Hindlimb muscle (tissue), 1 donor: ENCODE measurements at places on chromosomes 5 and 9.
A peak's percentile ranks its signal among the peaks of the same experiment; 100 is the strongest.

DNA sequence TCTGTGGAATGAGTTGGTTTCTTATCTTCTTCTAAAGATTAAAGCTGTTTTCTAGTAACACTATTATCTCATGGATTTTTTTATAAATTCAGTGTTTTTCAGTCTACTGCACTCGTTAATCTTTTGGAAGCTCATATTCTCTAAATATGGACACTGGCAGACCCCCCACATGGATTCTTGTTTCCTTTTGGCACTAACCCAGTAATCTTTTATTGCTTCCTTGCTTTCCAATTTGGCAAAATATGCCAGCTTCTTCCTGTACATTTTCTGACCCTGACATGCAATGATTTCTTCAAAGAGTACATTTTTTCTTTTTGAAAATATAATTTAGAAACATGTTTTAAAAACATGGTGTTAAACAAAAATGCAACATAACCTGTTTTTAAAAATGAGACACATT lies 474.2 kb upstream of the FTMT start:
- no peak for DNase-seq

GRCh38 chr5:145680767-145681166 lies 154.4 kb downstream of the PRELID2 start:
- peak; percentile 76 for DNase-seq

DNA sequence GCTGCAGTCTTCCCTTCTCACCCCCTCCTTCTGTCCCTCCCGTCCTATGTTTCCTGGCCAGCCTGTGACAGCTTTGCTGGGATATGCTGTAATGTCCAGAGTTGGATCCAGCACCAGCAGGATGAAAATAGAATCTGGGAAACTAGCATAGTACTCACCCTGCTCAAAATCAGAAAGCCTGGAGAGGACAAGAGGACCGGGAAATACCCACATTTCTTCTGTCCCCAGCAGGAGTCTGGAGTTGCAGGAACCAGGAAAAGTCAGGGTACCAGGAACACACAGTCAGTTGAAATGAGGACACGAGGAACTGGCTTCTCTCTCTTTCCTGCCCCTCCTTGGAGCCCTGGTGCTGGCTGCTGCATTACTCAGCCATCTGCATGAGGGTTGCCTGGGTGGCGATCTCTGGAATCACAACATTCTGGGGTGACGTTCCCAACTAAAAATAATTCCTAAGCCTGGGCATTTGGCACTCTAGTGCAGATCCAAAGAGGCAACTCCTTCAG lies 59.6 kb upstream of the NFIL3 start:
- no peak for DNase-seq

- DNase-seq, result no peak
Measured at GRCh38 chr9:126451316-126451885, 124.8 kb downstream of the MVB12B start.

- no peak for DNase-seq
Measured at GRCh38 chr9:125497478-125497877, 209.5 kb downstream of the MAPKAP1 start.

- DNase-seq, result no peak
Measured at GRCh38 chr5:148759101-148759500, 67.3 kb upstream of the ADRB2 start.

DNA sequence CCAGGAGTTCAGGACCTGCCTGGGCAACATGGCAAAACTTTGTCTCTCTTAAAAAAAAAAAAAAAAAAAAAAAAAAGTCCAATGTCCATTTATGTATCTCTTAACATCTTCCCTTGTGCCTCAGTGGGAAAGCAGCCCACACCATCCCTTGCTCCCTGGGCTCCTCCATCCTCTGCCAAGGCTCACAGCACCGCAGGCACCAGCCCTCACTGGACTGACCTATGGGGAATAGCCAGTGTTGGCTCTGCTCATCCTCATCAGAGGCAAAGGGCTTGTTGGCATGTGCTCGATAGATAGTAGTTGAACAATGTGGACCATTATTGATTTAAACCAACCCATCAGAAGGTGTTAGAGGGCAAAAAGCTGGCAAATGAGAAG lies 61.8 kb upstream of the LRRTM2 start:
- DNase-seq, result no peak

- DNase-seq, result no peak
Measured at GRCh38 chr5:72557167-72558045, 50.2 kb upstream of the ZNF366 start.

- DNase-seq, result peak; percentile 71
Measured at GRCh38 chr9:2241461-2241835, 226.3 kb downstream of the SMARCA2 start.

DNA sequence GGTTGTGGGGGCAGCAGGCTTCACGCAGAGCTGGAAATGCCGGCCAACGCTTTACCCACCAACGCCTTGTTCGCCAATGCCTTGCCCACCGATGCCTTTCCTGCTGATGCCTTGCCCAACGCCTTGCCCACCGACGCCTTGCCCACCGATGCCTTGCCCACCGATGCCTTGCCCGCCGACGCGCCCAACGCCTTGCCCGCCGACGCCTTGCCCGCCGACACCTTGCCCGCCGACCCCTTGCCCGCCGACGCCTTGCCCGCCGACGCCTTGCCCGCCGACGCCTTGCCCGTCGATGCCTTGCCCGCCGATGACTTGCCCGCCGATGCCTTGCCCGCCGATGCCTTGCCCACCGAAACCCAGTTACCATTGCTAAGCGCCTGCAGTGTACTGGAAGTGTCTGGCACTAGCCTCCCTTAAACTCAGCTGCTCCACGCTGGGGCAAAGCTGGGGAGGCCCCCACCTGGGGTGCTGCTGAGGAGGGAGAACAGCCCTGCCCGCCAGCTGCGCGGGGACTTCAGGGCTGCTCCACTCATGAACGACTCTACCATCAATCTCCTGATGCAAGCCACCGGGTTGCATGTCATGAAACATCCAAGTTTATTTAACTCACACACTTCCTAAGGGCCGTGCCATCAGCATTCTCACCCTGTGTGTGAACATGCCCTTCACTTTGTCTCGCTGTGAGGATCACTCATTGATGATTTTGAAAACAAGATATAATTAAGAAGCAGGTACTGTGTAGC lies 1.8 kb downstream of the SLC6A18 start:
- no peak for DNase-seq
